Dermis blood vessel endothelial cell (primary cell): ENCODE measurements at places on chromosomes 16 and 17. TPM values are rescaled to one million over a fixed set of nuclear protein-coding genes. Genes with fewer than 3 reads are reported as not detected.

SCGB1C2 gene
- total RNA-seq, result not detected in 2 replicates

FKBP10 gene
- 186 and 244 TPM in 2 replicates for total RNA-seq

TBC1D3C gene
- total RNA-seq, result 0.56 TPM in 1 of 2 replicates, not detected in the other

ZKSCAN2 gene
- 3.7 and 4.8 TPM in 2 replicates for total RNA-seq

WNT9B gene
- not detected in 2 replicates for total RNA-seq

CLEC19A gene
- not detected in 2 replicates for total RNA-seq

PITPNM3 gene
- total RNA-seq, result 0.23 and 0.34 TPM in 2 replicates

SOX8 gene
- total RNA-seq, result 0.33 and 0.85 TPM in 2 replicates

PGP gene
- 18.4 and 20.2 TPM in 2 replicates for total RNA-seq

TMEM95 gene
- total RNA-seq, result not detected in 2 replicates

LITAFD gene
- total RNA-seq, result not detected in 2 replicates

ELAC2 gene
- total RNA-seq, result 73.0 and 109 TPM in 2 replicates

LRRC46 gene
- total RNA-seq, result 0.05 TPM in 1 of 2 replicates, not detected in the other

PLD6 gene
- 1.4 and 2.0 TPM in 2 replicates for total RNA-seq

KCNJ2 gene
- 2.7 and 11.6 TPM in 2 replicates for total RNA-seq

WNT3 gene
- total RNA-seq, result 0.65 and 0.85 TPM in 2 replicates

CTRL gene
- 0.17 and 0.88 TPM in 2 replicates for total RNA-seq

ZPBP2 gene
- not detected in 2 replicates for total RNA-seq

CCL17 gene
- not detected in 2 replicates for total RNA-seq

CDH3 gene
- total RNA-seq, result 0.19 and 0.85 TPM in 2 replicates

CACNG3 gene
- total RNA-seq, result not detected in 2 replicates

PIMREG gene
- total RNA-seq, result 7.8 and 62.4 TPM in 2 replicates

SCIMP gene
- total RNA-seq, result not detected in 2 replicates
